CD4-positive, alpha-beta T cell treated with Interleukin-10 for 1 hour (primary cell): ENCODE measurements at places on chromosomes 2 and 18.

- no peak for DNase-seq
Observed at GRCh38 chr2:176124947-176125771, 2.6 kb downstream of the HOXD9 start.

GRCh38 chr2:60484133-60484645 is 69.3 kb downstream of the BCL11A start:
- no peak for DNase-seq

- no peak for DNase-seq
Observed at GRCh38 chr2:10161206-10161931, 38.8 kb downstream of the RRM2 start.

DNA sequence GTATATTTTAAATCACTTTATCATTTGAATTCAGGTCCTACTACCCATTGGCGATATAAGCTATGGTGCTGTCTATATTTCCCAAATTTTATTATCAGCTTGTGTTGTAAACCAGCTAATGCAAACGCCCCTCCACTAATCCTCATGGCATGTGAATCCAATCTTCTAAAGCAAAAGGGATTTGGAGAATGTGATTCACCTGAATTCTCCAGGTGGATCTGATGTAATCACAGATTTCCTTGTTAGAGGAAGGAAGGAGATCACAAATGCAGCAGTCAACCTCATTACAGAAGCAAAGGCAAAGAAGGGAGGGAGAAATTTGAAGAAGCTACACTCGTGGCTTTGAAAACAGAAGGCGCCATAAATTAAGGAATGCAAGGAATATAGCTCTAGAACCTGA is 431.1 kb upstream of the CDH19 start:
- no peak for DNase-seq

DNA sequence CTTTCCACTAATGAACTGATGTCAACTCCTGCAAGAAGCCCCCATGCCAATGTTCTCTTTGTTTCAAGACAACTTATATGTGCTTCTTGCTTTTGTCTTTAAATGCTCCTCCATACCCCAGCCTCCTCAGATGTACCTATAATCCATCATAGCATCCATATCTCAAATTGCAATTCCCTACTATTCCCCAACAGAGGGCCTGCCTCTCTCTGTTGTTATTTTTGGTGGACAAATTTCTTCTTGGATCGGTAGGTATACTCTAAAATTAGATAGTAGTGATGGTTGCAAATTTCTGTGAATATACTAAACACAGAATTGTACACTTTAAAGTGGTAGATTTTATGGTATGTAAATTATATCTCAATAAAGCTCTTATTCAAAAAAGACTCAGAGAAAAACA is 820.1 kb downstream of the METTL4 start:
- DNase-seq, result no peak

DNA sequence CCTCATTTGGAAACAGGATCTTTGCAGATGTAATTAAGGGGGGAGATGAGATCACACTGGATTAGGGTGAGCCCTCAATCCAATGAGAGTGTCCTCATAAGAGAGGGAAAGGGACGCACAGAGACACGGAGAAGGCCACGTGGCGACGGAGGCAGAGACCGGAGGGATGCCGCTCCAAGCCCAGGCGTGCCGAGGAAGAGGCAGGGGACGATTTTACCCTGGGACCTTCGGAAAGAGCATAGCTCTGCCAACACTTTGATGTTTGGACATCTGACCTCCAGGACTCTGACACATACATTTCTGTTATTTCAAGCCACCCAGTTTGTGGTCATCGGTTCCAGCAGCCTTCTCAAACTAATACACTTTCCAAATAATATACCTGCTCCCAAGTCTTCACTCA is 84.4 kb upstream of the ZCCHC2 start:
- DNase-seq, result no peak

GRCh38 chr18:44758861-44759631 is 78.4 kb downstream of the SETBP1 start:
- peak; percentile 34 for DNase-seq

GRCh38 chr2:180944372-180944771 is 36.0 kb upstream of the UBE2E3 start:
- no peak for DNase-seq
